Activated CD4-positive, alpha-beta T cell treated with anti-CD3 and anti-CD28 coated beads, Interleukin-2, amount 50 U/mL, for 48 hours (primary cell): ENCODE measurements at places on chromosomes 2 and 18.

DNA sequence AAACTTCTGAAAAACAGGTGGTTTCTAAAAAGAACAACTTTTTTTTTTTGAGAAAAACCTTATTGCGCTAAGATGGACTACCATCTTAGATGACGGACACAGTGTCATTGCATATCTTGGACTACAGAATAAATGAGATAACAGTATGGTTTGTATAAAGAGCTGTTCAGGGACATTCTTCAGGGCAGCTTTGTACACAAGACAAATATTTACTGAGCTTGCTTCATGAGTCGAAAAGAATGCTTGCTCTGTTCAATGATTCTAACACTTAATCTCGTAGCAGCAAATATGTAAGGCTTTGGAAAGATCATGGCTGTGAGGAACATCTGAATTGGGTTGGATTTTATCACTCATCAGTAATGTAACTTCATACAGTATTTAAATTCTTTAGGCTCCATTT, 282.5 kb upstream of the CWC22 start:
- no peak for DNase-seq

DNA sequence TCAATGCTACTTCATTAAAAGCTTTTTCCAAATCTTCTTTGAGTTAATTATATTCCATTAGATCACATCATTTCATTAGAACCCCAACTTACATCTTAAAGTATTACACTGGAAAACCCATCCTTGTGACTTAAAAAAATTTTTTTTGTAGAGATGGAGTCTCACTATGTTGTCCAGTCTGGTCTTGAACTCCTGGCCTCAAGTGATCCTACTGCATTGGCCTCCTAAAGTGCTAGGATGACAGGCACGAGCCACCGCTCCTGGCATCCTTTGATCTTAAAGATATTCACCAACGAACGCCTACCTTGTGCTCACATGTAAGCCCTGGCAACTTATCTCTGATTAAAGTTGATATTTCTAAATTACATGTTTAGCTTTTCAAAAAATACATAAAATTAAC, 6.7 kb downstream of the LAPTM4A start:
- DNase-seq: no peak

GRCh38 chr2:226387499-226387942, 412.1 kb downstream of the IRS1 start:
- DNase-seq: no peak

GRCh38 chr2:113183703-113184102, 9.9 kb downstream of the PSD4 start:
- DNase-seq: no peak

- peak; percentile 81 for DNase-seq
Observed at GRCh38 chr2:223941579-223942277, 3.4 kb downstream of the WDFY1 start.

GRCh38 chr2:16666449-16666801, 791 bp upstream of the CYRIA start:
- DNase-seq: no peak

- DNase-seq: no peak
Observed at GRCh38 chr18:12403601-12404506, 3.9 kb upstream of the PRELID3A start.

DNA sequence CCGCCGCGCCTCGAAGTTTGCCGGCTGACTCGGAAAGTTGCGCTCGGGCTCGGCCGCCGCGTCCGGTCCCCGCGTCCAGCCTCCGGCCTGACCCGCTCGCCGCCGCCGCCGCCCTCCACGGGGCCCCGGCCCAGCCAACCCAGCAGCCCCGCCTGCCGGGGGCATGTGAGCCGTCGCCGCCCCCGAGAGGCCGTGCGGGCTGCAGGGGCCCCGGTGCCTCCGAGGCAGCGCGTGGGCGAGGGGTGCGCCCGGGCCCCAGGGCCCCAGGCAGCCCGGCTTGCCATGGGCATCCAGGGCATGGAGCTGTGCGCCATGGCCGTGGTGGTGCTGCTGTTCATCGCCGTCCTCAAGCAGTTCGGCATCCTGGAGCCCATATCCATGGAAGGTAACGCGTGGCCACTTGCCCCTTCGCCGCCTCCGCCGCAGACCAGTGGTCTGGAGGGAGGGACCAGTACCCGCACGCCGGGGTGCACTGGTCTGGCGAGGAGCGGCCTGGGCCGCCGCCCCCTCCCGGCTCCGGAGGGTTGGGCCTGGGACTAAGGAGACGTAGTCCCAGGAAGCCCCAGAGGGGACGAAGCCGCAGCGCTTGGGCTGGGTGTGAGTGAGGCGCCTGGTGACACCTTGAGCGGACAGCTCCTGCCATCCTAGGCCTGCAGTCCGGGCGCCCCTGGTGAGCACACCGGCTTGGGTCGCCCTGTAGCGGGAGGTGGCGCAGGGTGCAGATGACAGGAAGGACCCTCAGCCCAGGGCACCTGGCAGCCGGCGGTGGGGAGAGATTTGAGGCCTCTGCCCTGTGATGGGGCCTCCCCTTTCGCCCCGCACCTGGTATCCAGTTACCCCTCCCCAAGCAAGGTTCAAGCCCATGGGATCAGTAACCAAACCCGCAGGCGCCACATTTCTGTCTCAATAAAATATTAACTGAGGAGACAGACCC, 49.9 kb downstream of the KCNIP3 start:
- DNase-seq: peak; percentile 16

DNA sequence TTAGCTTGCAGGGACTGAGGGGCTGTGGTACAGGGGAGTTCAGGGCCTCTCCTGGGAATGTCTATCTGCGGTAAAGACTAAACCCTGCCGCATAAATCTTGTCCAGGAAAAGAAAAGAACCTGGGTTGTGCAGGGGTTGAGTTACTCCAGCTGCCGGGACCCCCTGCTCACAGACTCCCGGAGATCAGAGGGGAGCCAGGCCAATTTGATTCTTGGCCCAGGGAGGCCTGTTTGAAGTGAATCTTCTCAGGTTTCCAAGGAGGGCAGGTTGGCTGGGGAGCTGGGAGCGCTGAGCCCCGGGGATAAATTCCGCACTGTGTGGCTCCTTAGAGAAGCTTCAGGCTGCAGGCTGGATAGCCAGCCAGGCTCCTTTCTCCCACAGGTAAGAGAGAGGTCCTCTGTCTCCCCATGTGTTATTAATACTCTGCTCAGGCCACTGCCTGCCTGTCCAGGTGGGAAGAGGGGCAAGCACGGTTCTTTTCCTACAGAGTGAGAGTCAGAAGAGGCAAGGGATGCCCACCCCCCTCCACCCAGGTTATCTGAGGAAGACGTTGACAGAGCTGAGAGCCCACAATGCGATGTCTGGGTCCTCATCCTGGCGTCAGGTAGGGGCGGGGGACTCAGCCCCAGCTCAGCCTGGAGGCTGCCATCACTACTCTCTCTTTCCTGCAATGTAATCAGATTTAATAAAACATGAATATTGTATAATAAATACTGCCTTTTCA, 82.7 kb downstream of the LONRF2 start:
- DNase-seq: no peak

DNA sequence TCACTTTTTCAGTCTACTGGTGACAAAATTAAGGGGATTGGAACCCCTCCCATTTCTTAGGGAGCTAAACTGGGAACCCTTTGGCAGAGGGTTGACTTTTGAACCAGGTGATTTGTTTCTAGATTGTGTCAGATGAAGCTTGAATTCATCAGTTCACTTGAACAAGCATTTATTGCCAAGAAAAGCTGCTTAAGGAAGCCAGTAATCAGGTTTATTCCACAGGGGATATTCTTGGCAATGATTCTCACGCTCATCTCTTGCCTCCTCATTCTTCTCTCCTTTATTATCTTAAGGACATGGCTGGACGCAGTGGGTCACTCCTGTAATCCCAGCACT, 101.0 kb downstream of the ALPK2 start:
- no peak for DNase-seq

DNA sequence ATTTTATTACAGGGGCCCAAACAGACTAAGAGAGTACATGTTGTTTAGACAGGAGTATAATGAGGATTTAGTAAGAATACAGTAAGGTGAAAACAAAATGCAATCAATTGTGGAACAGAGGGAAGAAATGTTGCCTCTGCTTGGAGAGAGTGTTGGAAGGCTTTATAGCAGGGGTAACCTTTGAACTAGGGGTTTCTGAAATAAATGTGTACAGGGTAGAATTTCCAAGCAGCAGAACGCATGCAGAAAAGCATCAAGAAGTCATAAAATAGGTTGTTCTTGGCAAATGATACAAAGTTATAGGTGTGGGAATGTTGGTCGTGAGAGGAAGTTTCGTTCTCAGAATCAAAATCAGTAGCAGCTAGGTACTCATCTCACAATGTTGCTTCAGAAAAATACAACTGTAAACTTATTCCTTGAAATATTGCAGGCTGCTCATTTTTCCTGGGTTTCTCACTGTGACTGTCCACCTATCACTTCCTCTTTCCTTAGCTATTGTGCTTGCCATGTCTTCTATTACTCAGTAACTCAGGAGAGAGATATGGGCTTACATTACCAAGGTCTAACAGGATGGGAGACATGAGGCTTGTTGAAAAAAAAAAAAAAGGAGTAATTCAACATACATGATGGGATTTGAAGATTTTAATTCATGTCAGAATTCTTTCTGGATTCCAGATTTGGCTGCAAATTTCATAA, 17.1 kb upstream of the HNMT start:
- DNase-seq: no peak

DNA sequence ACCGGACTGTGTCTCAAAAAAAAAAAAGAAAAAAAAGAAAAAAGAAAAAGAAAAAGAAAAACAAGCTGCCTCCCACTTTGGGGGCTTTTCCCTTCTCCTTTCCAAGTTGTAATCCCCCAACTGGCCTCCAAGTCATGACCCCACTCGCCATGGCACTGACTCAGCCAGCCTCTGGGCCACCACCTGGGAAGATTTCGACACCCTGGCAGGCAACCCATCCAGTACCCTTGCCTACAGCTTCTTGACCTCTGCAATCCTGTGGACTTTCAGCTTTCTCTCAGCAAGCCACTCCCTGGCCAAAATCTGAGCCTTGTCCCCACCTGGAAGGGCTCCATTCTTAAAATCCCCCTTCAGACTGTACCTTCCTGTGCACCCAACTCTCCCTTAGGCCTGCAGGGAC, 22.3 kb upstream of the FOSL2 start:
- DNase-seq: no peak

DNA sequence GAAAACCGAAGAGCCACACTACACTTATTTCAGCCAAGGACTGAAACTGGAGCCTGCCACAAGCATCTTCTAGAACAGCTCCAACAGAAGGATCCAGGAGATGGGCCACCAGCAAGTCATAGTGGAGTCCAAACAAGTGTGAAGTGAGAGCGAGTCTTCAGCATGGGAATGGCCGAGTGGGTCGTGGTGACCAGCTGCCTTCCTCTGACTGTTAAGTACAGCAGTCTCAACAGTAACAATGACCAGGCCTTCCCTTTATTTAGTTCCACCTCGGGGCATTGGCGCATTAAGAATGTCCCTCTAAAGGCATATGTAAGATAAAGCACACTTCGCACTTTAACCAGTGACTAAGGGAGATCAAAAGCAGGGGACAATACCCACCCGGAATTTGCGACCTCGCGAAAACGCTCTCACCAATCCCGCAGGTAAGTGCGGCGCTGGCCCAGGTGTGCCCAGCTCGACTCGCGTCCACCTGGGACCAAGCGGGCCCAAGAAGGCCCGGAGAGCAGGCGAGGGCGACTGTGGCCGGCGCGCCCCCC, 1.1 kb downstream of the L3MBTL4 start:
- no peak for DNase-seq

DNA sequence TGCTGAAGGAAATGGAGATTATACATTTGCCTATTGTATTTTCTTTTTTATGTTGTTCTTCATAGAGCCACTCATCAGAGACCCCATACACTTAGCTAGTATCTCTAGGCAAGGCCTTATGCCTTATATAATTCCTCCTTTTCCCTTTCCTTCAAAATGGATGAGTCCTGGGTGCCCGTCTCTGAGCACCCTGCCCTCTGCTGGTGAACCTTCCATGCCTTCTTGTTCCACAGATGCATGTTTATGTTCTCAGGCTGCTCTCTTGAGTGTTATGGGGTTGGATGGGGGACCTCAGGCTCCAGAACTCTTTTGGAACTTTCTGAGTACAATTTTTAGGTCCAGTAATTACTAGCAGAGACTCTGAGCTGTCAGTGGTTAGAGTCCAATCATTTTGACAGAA, 368.6 kb upstream of the SPRED2 start:
- no peak for DNase-seq

GRCh38 chr2:201575971-201576370, 67.3 kb downstream of the TMEM237 start:
- no peak for DNase-seq

DNA sequence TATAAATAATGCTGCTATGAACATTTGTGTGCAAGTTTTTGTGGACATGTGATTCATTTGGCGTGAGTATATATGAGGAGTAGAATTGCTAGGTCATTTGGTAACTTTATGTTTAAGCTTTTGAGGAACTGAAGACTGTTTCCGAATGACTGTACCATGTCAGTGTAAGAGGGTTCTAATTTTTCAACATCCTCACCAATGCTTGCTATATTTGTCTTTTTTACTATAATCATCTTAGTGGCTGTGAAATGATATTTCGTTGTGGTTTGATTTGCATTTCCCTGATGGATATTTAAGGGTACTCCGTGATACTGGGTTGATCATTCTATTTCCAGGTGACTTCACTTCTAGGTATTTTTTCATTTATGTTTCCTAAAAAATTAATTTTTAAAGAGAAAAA, 241.1 kb downstream of the BCL2 start:
- no peak for DNase-seq

GRCh38 chr2:113123726-113124125, 3.7 kb upstream of the IL1RN start:
- DNase-seq: no peak

GRCh38 chr2:85188852-85189251, 55.7 kb downstream of the TCF7L1 start:
- no peak for DNase-seq

GRCh38 chr2:190181123-190181669, 118.7 kb upstream of the MSTN start:
- no peak for DNase-seq

GRCh38 chr2:132468821-132469675, 52.4 kb downstream of the GPR39 start:
- no peak for DNase-seq

DNA sequence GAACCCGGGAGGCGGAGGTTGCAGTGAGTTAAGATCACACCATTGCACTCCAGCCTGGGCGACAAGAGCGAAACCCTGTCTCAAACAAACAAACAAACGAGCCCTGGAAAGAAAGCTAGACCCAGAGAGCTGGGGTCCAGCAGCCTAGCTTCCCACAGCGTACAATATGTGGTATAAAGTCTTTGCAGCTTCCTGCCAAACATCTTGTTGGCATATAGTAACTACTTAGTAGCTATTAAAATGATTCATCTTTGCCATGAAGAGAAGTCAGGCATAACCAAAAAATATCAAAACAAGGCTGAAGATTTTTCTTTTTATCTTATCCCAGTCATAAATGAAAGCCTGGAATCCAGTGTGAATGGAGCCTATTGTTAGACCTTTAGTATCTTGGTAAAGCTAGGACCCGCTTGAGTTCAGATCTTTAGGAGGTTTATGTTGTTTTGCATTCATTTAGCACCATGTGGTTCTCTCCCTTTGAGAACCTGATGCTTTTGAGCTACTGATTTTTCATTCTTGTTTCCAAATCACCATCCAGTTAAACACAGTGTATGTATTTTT, 139.7 kb upstream of the NOSTRIN start:
- DNase-seq: no peak

DNA sequence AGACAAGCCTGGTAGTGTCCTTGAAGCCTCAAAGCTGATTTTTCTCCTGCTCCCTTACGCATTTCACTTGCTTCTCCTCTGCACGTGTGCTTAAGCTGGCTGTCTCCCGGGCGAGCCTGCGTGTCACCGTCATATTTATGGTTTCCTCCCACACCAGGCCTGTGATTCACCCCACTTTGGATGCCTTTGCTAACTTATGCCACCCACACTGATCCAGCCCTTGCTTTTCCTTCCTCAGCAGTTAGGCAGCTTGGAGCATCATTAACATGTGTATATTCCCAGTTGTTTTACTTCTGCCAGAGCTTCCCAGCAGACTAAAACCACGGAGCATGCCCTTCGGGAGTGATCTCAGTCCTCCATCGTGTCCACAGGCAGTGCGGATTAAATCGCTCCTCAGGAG, 2.2 kb downstream of the ST3GAL5 start:
- DNase-seq: peak; percentile 64
